NCI-H187 treated with DMSO at 0.1 percent for 48 hours (cell line): ENCODE measurements at places on chromosomes 5 and 9.
A peak's percentile ranks its signal among the peaks of the same experiment; 100 is the strongest.

DNA sequence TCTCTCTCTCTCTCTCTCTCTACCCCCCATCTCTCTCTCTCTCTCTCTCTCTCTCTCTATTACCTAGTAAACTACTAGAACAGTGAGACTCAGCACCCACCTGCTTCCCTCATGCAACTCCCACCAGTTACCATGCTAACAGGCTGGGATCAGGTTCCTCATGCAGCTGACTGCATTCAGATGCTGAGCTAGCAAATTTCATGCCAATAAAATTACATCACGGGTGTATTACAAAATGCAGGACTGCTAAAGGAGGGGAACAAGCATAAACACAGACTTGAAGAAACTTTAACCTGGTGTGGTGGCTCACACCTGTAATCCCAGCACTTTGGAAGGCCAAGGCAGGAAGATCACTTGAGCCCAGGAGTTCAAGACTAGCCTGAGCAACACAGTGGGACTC is 76.0 kb downstream of the CEMIP2 start:
- DNase-seq: no peak

GRCh38 chr9:84314306-84314705 is 26.3 kb downstream of the SLC28A3 start:
- no peak for DNase-seq

GRCh38 chr5:67246108-67246507 is 49.5 kb upstream of the CD180 start:
- DNase-seq: peak; percentile 46

DNA sequence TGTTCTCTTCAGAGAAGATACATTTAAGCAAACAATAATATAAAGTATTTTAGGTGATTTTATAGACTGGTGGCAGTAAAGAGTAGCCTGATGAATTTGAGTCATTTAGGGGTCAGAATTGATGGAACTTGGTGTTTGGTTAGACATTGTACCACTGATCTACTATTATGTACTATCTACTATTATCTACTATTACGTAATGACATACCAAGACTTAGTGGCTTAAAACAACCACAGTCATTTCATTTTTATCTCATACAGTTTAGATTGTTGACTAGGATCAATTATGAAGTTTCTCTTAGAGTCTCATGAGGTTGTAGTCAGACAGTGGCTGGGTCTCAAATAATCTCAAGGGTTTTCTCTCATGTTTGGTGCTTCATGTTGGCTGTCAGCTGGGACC is 54.0 kb downstream of the PPIP5K2 start:
- DNase-seq: no peak

DNA sequence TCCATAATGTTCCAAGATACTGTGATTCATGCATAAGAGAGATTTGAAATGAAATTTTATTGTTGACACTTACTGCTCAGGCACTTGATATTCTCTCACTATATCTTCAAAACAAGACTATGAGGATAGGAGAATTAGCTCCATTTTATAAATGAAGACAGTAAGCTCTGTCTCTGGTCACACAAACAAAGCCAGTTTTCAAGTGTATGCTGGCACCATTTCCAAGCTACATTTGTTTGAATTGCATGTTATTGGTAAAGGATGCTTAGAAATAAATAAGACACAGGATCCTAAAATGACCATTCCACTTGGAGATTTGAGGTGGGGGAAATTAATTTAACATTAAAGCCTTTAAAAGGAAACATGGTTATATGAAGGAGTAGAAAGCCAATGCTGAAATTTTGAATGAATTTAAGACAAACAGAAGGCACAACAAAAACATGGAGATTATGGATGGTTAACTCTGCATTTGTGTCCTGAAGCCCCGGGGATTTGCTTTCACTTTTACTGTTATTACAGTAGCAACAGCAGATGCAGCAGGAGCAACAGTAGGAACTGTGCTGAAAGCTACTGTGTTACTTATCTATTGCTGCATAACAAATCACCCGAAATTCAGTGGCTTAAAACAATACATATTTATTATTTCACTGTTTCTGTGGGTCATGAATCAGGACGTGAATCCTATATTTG is 79.7 kb upstream of the ASTN2 start:
- no peak for DNase-seq

GRCh38 chr5:132435886-132436285 is 54.7 kb downstream of the IRF1 start:
- DNase-seq: no peak

- no peak for DNase-seq
These were observed 13.0 kb upstream of the SETX start for GRCh38 chr9:132367613-132368313.

GRCh38 chr5:110736753-110737152 is 2.1 kb upstream of the SLC25A46 start:
- DNase-seq: no peak

- DNase-seq: no peak
These were observed 79.4 kb downstream of the PHF2 start for GRCh38 chr9:93655621-93656425.

- DNase-seq: no peak
These were observed 22.8 kb upstream of the DTWD2 start for GRCh38 chr5:119011186-119011585.

DNA sequence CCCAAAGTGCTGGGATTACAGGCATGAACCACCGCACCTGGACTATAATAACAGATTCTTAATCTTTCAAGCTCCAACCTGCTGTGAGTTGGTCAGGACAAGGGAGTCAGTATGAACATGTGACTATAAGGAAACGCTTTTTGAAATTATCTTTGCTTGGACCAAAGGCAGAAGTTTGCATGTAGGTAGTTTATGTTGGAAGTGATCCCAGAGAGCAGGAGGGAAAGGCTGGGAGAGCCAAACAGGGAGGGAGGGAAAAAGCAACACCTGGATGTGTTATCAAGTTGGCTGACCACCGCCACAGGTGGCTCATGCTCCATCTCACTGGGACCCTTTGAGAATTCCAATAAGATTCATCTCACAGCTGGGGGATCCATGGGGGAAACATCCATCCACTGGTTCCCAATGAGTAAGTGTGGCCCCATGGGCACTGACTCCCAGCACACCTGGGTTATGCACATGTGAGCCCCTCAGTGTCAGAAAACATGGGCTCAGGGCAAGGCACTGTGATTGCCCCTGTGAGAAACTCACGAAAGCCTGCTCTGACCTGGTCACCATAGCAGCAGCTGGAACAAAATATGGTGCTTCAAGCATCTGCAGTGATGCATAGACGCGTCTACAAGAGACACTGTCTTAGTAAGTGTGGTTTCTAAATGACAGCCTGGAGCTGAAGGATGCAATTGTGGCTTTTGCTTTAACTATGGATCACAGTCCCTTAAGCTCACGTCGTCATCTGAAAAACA is 62.1 kb downstream of the ARSB start:
- no peak for DNase-seq

DNA sequence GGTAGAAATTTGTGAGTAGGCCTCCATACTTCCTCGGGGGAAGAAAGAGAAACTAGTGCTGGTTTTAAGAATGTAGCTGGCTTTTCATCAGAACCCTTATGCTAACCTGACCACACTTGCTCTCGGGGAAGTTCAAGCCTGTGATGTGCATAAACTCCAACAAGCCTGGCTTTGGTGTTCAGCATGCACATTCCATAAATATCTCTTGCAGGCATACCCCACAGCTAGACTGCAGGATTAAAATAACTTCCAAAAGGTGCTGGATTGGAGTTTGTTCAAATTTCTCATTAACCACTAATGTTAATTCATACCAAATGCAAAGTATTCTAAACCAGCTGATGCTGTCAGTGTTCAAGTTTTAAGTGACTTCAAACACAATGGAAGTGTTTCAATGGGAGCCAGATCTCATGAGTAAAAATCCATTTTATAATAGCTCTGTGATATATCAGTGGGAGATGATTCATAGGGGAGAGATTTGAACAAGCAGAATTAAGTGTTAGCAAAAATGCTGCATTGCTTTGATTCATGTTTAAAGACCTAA is 79.4 kb downstream of the NPR3 start:
- DNase-seq: no peak

DNA sequence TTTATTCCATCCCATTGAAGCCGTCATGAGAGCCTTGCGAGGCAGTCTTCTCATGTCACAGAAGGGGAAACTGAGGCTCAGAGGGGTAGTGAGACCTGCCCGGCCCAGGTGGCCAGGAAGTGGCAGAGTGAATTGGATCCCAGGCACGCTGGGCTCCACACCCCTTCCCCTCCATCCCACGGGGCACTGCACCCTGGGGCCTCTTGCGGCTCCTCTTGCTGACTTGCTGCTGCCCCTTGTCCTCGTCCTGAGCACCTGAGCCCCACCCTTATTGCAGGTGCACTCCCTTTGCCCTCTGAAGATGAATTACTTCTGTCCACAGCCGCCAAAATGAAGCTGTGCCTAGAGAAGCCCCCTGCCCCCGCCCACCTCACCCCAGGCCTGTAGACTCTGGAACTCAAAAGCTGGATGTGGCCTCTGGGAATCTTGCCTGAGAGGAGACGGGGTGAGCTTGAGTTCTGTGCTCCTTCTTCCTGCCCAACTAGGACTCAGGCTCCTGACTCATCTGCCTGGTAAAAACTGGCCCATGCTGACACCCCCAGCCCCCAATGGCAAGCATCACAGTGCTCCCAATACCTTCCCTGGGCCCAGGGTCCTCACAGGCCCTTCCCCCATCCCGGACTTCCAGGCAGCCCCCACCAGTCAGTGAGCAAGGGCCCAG is 6.4 kb downstream of the NEURL1B start:
- no peak for DNase-seq

DNA sequence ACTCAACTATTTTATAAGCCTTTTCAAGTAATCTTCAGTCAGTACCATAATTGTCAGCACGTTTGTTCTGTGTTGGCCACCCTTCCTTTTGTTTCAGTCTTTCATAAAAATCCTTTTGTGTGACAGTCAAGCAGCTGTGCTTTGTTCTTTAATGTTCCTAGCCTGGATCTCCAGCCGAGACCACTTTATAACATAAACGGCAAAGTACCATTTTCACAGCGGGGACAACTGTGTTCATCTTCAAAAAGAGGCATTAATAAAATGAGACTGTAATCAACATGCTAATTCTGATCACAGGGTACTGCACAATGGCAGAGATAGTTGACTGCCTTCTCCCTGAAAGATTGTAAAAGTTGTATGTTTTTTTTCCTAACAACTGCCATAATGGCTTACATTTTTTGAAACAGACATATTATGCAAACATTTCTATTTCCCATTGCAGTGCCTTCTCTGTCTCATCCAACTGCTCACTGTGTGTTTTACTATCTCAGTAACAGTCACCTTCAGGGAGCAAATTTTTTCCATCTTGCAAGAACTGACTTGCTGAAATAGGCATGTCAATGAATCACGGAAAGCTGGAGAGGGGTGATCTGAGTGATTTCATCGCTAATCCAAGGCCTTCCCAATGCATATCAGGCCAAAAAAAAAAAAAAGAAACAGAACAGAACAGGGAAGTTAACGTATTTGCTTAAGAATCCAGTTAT is 828.5 kb upstream of the DMAC1 start:
- peak; percentile 74 for DNase-seq

- DNase-seq: no peak
These were observed 891.3 kb downstream of the TLE1 start for GRCh38 chr9:80797831-80798688.

- DNase-seq: no peak
These were observed 700.5 kb upstream of the CDH10 start for GRCh38 chr5:25345240-25345771.

DNA sequence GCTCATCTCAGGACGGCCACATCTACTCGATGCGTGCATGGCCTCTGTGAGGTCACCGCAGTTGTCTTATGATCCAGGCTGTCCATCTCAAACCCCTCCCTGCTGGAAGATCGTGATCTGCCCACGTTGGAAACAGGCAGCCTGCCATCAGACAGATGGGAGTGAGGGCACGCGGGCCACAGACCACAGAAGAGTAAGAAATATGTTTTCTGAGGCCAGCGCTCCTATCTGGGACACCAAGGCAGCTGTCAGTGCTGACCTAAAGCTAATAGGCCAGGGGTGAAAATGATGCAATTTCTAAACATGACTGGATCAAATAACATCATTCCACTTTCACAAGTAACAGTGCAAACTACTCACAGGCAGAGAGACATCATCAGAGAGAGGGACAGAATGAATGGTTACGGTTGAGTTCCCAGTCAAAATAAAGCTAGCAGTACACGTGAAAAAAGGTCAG is 57.1 kb upstream of the CER1 start:
- no peak for DNase-seq

GRCh38 chr9:32596936-32597335 is 24.0 kb upstream of the NDUFB6 start:
- no peak for DNase-seq

DNA sequence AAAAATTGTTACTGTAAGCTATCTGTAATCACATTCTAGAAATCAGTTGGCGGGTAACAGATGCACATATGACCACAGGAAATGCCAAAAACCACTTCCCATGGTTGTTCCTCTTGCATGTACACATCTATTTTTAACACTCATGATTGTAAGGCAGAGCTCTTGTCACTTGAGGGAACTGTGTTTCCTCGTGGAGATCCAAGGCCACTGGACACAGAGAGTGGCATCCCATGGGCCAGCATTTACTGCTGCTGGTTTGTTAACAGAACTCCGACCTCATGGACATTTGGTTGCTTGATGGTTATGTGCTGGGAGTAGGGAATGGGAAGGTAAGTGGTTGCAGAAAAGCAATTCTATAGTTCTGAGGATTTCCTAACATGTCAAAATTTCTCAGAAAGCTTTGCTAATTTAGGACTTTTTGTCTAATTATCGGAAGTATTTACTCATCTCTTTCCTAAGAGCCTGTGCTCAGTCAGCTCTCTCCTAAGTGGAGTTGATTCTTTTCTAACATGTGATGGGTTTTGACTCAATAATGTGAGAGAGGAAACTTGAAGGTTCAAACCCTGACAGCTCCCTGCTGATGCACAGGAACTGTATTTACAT is 202.0 kb upstream of the NR3C1 start:
- DNase-seq: no peak

DNA sequence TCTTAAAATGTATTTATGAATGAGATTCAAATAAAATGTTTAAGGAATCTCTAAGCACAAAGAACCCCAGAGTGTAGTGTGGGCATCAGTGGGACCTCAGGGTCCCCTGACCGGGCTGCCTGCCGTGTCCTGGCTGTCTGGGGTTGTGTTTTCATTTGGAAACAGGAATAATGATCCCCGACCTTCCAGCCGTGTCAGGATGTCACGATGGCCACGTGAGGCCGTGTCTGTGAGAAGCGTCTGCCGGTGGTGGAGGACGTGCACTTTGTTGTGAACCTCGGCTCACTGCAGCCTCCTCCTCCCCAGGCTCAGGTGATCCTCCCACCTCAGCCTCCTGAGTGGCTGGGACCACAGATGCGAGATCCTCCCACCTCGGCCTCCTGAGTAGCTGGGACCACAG is 4.3 kb downstream of the TRAF2 start:
- no peak for DNase-seq

- DNase-seq: no peak
These were observed 125.8 kb upstream of the SNX2 start for GRCh38 chr5:122649080-122649479.
